ENCODE measurements at places on chromosomes 11 and 22. TPM values are rescaled to one million over a fixed set of nuclear protein-coding genes. Genes with fewer than 3 reads are reported as not detected.

- peaks cover 31% of the 10 kb centered on the region for H3K4me1 ChIP-seq
- H3K36me3 ChIP-seq, result no peaks in the 10 kb centered on the region
- no peak overlapping the region for H3K4me3 ChIP-seq
- peak; percentile 42 for DNase-seq
These were observed 100.3 kb downstream of the TSPAN18 start for GRCh38 chr11:44826922-44827643.

GRCh38 chr11:68325907-68326220, 13.5 kb downstream of the LRP5 start:
- H3K4me1 ChIP-seq, result peaks cover 19% of the 10 kb centered on the region
- peaks cover 10% of the 10 kb centered on the region for H3K27me3 ChIP-seq
- H3K27ac ChIP-seq, result no peak overlapping the region
- H3K4me3 ChIP-seq, result no peak overlapping the region
- H3K36me3 ChIP-seq, result no peaks in the 10 kb centered on the region

DNA sequence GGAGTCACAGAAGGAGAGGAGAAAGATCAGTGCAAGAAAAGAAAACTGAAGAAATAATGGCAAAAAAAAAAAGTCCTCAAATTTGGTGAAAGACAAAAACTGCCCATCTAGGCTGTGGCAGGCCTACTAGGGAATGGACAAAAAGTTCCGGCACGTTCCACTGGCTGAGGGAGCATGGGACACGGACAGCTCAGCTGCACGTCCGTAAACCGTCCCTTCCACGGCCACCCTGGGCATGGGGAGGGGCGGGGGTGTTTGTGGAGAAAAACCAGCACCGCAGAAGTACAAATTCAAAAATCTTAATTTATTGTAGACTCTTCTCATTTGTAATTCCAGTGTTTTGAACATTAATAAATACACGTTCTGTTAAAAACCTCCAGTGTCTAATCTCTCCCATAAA, 25.4 kb downstream of the TRMU start:
- H3K27ac ChIP-seq, result no peak overlapping the region
- peaks cover 34% of the 10 kb centered on the region for H3K36me3 ChIP-seq
- H3K4me3 ChIP-seq, result no peak overlapping the region

DNA sequence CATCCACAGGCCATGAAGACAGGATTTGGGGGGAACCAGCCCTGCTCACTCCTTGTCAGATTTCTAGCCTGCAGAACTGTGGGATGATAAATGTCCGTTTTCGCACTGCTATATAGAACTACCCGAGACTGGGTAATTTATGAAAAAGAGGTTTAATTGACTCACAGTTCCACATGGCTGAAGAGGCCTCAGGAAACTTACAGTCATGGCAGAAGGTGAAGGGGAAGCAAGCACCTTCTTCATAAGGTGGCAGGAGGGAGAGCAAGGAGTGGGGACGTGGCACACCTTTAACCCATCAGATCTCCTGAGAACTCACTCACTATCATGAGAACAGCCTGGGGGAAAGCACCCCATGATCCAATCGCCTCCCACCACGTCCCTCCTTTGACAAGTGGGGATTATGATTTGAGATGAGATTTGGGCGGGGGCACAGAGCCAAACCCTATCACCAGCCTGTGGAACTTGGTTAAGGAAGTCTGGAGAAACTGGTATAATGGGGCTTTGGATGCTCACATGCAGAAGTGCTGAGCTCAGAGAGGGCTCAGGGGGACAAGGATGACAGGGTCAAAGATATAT, 50.7 kb downstream of the MYEOV start:
- H3K4me1 ChIP-seq, result no peaks in the 10 kb centered on the region
- H3K36me3 ChIP-seq, result no peaks in the 10 kb centered on the region
- no peak for DNase-seq
- H3K27ac ChIP-seq, result no peak overlapping the region

DNA sequence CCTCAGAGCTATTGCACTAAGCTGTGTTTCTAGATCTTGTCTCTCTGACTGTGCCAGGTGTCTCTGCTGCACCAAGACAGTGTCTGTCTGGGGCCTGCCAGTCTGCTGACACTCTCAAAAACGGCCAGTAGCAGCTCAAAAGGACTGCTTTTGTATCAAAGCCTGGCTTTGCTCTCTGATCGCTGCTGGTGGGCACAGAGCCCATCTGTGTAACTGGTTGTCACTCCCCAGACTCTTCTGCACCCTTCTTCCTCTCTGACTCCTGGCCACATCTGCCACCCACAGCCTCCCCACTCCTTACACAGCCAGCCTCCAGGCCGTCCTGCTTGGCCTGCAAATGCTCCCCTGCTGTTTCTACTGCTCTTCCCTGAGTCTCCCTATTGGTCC, 26.5 kb downstream of the MED15 start:
- H3K36me3 ChIP-seq, result peaks cover 24% of the 10 kb centered on the region
- H3K4me1 ChIP-seq, result peaks cover 78% of the 10 kb centered on the region
- no peak for DNase-seq
- H3K27me3 ChIP-seq, result no peaks in the 10 kb centered on the region

The TOB2 gene
- polyA plus RNA-seq, result 17.1 TPM

The ENTHD1 gene
- 0.09 TPM for polyA plus RNA-seq

Data from spleen (tissue), 13 donors.